ENCODE measurements at places on chromosomes 6 and 20.
A peak's percentile ranks its signal among the peaks of the same experiment; 100 is the strongest.

GRCh38 chr6:97465877-97466561 lies 183.0 kb upstream of the MMS22L start:
- no peak for DNase-seq

DNA sequence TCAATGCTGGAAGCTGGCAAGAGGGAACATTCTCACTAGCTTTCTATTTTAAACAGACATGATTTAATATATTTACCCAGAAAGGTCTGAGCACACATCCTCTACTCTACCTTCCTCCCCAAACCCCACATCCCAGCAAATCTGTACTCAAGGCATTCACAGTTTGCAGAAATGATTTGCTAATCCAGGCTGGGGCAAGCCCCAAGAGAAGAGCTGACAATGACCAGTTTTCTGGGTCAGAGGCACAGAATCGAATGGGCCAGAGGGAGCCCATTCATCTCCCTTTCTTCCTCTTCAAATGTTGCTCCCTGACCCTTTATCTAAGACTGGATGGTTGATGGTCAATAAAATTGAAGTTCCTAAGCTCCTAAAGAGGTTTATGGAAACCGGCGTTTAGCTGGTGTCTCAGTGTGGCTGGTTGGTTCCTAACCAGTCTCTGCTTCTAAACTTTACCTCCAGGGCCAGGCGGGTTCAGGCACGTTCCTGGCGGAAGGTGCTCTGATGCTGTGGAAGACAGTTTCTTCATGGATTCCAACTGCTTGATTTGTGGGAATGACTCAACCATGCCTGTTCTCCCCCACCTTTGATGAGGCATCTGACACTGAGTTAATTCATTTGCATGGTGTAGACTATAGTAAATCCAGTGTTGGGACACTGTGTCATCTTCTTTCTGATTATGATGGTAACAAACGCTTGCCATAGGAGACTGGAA lies 96.4 kb upstream of the IYD start:
- no peak for DNase-seq

DNA sequence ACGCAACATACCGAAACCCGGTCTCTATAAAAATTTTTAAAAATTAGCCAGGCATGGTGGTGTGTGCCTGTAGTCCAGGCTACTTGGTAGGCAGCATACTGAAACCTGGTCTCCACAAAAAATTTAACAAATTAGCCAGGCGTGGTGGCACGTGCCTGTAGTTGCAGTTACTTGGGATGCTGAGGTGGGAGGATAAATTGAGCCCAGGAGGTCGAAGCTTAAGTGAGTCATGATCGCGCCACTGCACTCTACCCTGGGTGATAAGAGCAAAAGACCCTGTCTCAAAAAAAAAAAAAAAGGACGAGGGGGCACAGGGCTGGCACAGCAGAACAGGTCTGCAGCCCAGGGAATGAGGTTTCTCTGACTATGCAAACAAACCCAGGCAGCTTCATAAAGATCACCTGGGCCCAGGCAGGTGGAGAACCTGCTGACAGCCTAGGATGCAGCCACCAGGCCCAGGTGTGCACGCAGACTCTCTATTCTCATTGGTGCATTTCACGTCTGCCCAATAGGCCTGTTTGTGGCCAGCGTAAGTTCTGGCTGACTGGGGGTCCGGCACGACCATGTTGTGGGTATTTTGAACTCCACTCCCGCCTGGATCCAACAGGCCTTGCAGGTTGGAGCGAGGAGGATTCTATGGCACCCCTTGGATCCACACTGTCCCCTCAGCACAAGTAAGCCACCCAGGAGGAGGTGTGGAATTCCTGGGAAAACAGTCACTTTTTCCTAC lies 204.5 kb downstream of the PREX1 start:
- DNase-seq, result no peak

DNA sequence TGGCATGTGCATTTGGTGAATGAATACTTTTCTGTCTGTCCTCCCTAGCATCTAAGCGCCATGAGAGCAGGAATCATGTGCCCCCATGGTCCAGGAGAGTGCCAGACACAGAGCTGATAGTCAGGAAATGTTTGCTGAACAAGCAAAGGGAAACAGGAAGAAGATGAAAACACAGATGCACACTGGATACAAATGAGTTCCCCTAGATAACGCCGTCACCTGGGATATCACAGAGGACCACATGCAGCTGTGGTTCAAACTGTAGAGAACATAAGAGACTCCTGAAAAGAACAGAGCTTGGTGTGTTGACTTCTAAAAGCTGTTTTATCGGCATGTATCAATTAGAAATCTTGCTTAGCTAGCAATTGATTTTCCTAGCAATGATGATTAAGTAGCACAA lies 293.7 kb downstream of the BTBD3 start:
- DNase-seq, result no peak

- DNase-seq, result no peak
Measured at GRCh38 chr6:2165286-2165685, 80.1 kb downstream of the GMDS start.

DNA sequence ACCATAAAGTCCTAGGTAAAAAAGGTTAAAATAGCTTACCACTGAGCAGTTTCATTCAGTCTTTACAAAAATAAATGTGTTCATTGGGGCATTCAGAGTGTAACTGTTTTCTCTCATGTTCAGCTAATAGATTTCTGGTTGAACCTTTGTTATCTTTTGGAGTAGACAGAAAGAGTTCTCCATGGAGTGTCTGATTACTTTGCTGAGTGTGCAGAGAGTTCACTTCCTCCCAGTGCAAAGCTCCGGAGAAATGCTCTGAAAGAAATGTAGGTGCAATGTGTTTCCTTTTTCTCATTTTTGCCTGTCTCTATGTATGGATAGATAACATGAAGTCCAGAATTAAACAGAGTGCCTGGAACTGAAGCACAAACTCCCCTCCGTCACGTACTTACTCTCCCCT lies 52.6 kb downstream of the JAG1 start:
- no peak for DNase-seq

DNA sequence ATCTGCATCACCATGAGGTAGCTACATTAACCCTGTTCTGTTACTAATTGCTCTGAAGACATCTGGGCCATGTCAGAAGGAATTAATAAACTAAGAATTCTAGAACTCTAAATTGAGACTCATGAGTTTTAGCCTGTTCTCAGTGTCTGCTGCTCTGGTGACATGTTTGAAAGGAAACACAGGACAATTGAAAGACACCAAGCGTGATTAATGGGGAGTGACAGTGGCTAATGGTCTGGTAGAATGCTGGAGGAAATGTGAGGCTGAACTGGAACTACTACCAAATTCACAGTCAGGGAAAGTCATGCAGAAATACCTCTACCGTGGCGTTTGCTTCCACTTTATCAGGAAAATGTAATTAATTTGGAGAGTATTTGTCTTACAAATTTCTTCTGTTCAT lies 140.0 kb downstream of the TBC1D7 start:
- no peak for DNase-seq

DNA sequence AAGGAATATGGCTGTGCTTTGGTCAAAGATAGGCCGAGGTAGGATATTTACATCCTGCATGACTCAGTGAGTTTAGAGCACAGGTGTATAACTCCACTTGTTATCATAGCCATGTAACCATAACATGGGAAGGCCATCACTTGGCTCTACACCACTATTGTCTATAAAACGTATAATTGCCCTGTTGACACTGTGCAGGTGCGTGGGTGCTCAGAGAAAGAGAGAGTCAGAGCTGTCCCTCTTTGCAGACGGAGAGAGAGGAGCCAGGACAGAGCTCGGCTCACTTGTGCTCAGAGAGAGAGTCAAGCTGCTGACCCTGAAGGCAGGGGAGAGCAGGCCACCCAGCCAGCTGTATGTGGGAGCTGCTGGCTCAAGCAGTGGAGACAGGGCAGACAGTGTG lies 46.0 kb downstream of the OR2B6 start:
- no peak for DNase-seq

DNA sequence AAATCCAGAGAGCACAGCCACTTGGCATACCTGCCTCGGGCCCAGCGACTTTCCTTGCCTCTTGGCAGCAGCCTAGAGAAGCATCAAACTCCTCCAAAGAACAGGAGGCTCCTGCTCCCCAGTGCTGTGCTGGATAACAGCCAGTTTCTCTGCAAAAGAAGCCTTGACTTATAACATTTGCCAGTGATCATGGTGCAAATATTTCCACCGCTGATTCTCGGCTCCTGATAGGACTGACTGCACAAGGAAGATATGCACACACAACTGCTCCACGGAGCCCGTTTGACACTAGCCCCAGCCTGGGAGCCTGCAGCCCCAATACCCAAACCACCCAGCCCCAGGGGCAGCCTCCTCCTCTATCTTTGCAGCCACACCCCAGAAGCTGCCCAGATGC lies 17.5 kb downstream of the ACSS1 start:
- peak; percentile 76 for DNase-seq

- DNase-seq, result no peak
Measured at GRCh38 chr6:10433322-10433721, 18.4 kb upstream of the TFAP2A start.

DNA sequence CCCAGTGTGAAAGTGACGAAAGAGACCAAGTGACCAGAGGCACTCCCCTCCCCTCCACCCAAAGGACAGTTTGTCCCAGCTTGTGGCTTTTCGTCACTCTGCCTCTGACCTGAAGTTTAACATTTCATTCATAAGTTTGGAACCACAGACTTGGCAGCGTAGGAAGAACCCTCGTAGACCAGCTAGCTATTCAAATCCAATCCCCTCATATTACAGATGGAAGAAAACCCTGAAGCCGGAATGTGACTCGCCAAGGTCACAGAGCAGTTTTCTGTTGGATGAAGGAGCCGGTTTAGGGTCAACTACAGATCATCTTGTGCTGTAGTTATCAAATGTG lies 3.9 kb upstream of the SYS1 start:
- peak; percentile 89 for DNase-seq

- DNase-seq, result no peak
Measured at GRCh38 chr20:50446351-50447101, 63.7 kb upstream of the PTPN1 start.

- DNase-seq, result no peak
Measured at GRCh38 chr6:93213028-93213427, 206.3 kb downstream of the EPHA7 start.

GRCh38 chr6:163526346-163526745 lies 111.8 kb downstream of the QKI start:
- no peak for DNase-seq

DNA sequence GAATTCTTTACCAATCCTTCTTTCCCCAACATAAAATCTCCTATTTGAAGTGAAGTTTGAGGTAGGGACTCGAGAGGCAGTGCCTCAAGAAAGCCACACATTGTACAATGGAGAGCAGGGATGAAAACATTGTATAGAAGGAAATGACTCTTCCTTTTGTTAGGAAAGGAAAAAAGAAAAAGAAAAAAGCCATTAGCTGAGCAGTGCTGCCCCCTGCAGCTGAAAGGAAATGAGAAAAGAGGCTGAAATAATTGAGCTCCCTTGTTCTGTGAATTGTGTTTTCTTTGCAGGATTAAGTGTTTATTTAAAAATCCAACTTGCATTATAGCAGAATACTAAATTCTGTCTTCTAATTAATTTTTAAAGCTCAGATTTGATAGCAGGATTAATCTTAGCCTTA lies 162.9 kb upstream of the SASH1 start:
- DNase-seq, result no peak

- no peak for DNase-seq
Measured at GRCh38 chr6:32658268-32658897, 8.1 kb downstream of the HLA-DQB1 start.

- DNase-seq, result no peak
Measured at GRCh38 chr20:31984981-31985471, 17.1 kb downstream of the XKR7 start.

GRCh38 chr20:32010666-32011065 lies 428 bp downstream of the CCM2L start:
- DNase-seq, result no peak

- peak; percentile 71 for DNase-seq
Measured at GRCh38 chr20:51345601-51346101, 196.9 kb downstream of the NFATC2 start.

DNA sequence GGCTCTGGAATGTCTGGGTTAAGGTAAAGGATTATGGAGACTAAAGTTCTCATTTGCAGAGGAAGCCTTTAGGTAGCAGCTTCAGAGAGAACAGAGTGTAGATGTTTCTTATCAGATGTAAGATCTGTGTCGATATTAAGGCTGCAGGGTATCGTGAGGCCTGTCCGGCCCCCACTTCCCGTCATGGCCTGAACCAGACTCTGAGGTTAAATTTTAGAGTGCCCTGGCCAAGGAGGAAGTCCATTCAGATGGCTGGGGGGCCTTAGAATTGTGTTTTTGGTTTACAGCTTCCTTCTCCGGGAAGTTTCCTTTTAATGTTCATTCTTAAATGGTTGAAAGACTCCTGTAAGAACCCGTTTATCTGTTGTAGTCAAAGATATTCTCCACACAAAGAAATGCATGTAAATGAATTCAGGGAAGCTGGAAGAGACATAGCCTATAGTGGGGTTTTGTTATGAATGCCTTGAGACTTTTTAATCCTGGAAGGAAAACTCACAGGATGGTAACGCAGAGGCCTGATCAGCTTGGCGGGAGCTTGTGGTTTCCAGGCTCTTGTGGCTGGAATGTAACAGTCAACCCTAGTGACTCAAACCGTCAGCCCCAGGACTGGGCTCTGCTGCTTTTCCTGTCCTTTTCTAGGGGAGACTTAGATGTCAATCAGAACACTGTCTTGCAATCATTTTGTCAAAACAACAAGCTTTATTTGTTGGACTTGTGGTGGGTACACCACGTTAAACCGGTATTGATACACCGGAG lies 34.7 kb downstream of the KIF25 start:
- peak; percentile 57 for DNase-seq
